Activated CD4-positive, alpha-beta T cell treated with anti-CD3 and anti-CD28 coated beads for 48 hours (primary cell): ENCODE measurements at places on chromosomes 13 and 19.

DNA sequence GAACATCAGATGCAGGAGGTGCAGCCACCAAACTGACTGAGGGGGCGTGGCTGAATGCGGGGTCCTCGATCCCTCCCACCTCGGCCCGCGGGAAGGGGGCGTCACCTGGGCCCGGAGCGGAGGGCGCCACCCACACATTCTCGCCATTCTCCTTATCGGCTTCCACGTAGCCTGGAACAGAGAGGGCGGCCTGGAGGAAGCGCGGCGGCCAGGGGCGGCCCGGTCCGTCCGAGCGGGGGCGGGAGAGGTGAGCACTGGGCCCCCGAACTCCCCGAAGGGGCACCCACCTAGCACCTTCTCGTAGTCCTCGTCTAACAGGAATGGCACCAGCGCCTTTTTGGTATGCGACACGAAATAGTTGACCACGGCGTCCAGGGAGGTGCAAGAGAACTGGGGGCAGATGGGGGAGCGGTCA, 11.8 kb downstream of the STAP2 start:
- DNase-seq: peak; percentile 29

DNA sequence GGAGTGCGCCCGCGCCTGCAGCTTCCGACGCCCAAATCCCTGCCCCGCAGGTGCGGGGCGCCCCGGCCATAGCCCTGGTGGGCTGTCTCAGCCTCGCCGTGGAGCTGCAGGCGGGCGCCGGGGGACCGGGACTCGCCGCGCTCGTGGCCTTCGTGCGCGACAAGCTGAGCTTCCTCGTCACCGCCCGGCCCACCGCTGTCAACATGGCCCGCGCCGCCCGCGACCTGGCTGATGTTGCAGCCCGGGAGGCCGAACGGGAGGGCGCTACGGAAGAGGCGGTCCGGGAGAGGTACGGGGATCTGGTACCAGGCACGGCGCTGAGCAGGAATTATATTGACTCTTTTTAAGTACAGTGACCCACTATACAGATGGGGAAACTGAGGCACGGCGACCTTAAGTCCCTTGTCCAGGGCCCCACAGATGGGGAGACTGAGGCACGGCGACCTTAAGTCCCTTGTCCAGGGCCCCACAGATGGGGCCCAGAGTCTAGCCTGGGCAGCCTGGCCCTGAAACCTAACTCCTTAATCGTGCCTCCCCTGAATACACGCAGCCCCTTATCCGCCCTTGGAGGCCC, 586 bp downstream of the MRI1 start:
- DNase-seq: peak; percentile 62

DNA sequence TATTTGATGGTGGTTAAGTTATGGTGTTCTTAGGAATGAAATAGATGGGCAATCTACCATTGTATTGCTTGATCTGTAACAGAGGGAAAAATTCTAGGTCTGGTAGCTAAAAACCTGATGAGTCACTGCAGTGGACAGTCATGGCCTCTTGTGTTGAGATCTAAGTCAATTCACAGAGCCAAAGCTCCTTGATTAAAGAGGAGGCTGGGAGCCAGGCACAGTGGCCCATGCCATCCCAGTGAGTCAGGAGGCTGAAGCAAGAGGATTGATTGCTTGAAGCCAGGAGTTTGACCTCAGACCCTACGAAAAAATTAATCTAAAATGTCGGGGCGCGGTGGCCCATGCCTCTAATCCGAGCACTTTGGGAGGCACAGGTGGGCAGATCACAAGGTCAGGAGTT, 67.1 kb upstream of the KPNA3 start:
- DNase-seq: no peak

DNA sequence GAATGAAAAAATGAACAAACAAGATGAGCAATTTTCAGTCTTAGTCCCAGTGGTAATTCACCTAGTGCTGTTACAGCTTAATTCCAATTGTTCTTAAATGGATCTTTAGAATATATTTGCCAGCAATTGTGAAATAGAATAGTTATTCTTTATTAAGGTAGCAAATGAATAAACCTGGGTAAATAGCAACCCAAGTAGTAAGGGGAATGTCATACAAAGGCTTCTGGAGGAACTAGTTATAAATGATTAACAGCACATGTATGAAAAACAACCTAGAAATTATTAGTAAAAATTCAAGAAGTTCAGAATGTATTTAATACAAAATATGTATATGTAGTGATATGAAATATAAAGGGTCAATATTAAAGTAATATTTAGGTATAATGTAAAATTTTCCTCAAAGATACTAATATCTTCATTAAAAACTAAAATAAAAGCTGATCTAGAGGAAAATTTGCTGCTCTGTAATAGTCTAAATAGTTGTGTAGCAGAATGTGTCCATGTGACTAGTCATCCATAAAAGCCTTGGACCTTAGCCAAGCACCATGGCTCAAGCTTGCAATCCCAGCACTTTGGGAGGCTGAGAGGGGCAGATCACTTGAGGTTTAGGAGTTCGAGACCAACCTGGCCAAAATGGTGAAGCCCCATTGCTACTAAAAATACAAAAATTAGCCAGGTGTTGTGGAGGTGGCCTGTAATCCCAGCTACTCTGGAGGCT, 535.9 kb upstream of the ATXN8OS start:
- no peak for DNase-seq

DNA sequence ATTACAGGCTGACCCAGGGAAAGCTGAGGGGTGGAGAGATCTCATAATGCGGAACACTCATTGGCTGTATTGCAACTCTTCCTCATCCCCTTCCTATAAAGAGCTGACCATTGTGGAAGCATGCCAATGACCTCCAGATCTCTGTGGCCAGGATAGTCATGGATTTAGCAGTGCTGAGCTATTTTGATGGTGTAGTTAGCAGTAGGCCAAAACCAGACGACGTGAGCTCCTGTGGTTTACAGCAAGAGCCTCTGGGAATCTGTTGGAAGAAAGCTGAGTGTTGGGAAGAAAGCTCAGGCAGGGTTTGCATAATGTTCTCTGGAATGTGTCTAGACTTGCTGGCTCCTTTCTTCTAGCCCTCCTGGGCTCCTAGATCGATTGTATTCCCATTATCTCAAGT, 187.5 kb upstream of the GPC6 start:
- DNase-seq: no peak

GRCh38 chr19:46913198-46913851, 52.5 kb downstream of the ARHGAP35 start:
- no peak for DNase-seq

- DNase-seq: no peak
Observed at GRCh38 chr19:16258440-16258903, 60.8 kb downstream of the AP1M1 start.

DNA sequence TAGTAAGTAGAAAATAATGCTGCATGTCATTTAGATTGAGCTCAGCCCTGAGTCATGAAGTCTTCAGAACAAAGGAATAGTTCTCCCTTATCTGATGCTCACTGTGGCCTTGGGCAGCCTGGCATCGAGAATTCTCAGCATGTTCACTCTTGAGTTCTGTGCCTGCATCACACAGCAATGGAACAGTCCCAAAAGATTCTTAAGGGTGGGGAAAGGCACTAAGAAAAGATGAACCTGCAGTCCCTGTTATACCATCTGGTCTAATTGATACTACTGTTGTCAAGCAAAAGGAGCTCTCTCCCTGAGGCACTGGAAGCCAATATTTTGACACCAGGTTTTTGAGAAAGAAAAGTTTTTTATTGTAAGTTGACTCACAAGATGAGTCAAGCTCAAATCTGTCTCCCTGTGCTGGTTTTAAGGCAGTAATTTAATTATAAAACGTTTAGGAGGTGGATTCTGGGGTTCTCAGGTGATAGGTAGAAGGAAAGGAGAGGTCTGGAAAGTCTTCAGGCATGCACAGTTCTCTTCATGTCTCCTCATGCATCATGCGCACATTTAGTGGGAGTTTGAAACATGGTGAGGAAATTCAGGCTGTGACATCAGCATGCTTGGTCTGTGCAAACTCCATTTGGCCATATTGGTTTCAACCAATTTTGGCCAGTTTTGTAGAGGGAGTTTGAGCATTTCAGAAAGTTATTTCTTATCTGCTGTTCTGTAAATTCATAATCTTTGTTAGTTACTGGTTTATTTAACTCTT, 38.1 kb upstream of the ZNF766 start:
- no peak for DNase-seq

DNA sequence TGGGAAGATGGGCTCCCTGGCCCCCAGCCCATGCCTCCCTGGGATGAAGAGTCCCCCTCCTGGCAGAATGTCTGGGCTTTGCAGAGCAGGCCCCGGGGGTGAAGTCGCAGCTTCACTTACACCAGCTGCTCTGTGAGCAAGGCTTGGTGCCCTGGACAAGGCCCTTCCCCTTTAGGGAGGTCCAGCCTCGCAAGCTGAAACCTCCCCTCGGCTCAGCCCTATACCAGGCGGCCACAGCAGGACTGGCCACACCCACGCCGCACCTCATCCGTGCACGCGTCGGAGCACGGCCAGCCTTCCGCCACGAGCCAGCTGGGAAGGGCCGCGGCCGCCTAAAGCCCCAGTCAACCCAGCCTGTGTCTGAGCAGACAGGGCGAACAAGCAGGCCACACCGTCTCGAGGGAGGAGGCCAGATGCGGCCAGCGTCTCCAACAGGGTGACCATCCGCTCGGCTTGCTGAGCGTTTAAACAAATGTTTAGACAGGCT, 83.2 kb upstream of the MCF2L start:
- DNase-seq: no peak

DNA sequence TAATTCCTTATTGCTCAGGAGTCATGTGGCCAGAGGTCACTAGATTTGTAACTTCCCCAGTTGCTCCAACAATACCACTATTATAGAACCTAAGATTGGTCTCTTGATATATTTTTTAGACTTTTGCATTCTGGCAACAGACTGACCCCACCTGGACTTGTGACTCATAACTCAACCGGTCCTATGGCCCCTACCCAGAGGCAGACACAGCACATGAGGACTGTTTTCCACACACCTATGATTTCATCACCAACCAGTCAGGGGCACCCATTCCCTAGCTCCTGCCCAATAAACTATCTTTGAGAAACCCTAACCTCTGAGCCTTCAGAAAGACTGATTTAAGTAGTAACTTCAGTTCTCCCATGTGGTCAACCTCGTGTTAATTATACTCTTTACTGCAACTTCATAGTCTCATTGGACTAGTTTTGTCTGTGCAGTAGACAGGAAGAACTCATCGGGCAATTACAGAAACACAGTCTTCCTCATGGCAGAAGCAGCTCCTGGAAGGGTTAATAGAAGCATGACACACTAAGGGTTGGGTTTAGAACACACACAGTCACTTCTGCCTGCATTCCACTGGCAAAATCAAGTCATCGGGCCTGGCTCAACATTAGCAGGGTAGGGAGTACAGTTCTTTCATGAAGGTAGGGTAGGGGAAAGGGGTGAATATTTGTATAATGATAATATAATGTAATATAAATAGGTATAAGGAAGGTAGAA, 251.8 kb downstream of the UQCRFS1 start:
- DNase-seq: no peak

DNA sequence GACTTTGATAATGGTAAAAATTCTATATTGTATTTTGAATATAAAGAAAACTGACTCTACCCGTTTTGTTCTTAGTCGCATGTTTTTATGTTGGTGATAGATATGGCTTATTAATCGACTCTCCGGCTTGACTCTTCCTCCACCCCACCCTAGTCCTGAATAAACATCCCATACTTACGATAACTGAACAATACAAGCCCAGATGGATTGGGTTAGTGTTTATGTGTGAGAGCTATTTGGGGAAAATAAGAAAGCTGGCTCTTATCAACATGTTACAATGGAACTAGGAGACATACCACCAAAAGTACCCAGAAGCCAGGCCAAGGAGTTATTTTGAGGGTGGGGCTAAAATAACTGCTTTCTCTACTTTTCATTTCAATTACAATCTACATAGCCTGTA, 796.3 kb downstream of the DIAPH3 start:
- no peak for DNase-seq

DNA sequence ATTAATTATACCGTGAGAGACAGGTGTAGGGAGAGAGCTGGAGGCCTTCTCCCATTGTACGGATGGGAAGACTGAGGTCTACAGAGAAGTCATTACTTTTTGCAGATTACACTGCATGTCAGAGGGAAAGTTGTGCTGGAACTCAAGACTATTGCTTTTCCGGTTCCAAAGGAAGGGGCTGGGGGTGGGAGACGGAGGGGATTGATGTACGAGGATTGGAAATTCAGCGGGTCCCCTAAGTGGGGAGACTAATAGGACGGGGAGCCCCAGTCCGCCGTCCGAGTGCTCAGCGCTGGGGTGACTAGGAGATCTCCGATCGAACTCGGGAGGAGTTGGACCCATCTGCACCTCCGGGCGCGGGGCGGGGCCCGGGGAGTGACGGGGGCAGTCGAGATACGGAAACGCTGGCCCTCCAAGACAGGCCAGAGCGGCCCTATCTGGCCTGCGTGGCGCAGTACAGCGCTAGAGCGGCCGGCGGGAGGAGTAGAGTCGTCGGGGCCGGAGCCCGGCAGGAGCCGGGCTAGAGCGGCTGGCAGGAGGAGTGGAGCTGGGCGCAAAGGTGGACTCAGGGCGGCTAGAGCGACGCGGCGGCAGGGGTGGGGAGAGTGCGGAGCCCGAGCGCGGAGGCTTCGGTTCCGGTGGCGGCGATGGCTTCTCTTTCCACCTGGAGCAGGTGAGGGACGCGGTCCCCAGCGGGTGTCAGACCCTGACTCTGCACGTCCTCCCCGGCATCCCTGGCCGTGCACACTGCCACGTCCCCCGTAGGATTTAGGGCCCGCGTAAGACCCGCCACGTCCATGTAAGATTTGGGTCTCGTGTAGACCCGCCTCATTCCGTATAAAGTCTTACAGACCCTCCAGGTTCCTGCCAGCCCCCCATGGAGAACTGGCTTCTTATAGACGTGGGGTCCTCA, 1.1 kb downstream of the ARHGEF1 start:
- peak; percentile 94 for DNase-seq

DNA sequence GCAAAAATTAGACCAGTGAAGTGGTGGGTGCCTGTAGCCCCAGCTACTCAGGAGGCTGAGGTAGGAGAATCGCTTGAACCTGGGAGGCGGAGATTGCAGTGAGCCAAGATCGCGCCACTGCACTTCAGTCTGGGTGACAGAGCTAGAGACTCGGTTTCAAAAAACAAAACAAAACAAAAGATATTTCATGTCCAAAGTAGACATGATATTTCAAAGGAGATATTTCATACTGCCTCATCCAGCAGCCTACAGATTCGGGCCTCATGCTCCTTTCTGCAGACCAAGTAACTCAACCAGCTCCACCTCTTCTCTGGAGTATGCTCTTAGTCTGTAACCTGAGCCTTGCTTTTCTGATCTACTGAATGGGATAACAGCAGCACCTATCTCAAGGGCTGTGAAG, 15.0 kb downstream of the ZC3H4 start:
- no peak for DNase-seq
